ENCODE measurements at places on chromosomes 3 and 15. TPM values are rescaled to one million over a fixed set of nuclear protein-coding genes. Genes with fewer than 3 reads are reported as not detected.

Gene CLDN18
- 0.09 TPM for total RNA-seq

Gene TM6SF1
- 7.8 TPM for total RNA-seq

Gene COL6A5
- not detected for total RNA-seq

Gene SPSB4
- total RNA-seq = 0.36 TPM

Gene SYNPR
- not detected for total RNA-seq

Gene PML
- 86.6 TPM for total RNA-seq

Gene GOLGA6L10
- total RNA-seq = 1.9 TPM

Gene RPS17
- total RNA-seq = 1,050 TPM

DNA sequence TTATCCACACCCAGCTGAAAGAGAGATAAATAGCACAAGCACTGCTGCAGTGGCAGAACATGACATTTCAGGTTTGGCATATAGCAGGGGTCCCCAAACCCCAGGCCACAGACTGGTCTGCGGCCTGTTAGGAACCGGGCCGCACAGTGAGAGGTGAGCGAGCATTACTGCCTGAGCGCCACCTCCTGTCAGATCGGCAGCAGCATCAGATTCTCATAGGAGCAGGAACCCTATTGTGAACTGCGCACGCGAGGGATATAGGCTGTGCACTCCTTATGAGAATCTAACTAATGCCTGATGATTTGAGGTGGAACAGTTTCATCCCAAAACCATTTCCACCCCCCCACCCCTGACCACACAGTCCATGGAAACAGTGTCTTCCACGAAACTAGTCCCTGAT is 54.6 kb downstream of the CCR4 start:
- DNase-seq = no peak

DNA sequence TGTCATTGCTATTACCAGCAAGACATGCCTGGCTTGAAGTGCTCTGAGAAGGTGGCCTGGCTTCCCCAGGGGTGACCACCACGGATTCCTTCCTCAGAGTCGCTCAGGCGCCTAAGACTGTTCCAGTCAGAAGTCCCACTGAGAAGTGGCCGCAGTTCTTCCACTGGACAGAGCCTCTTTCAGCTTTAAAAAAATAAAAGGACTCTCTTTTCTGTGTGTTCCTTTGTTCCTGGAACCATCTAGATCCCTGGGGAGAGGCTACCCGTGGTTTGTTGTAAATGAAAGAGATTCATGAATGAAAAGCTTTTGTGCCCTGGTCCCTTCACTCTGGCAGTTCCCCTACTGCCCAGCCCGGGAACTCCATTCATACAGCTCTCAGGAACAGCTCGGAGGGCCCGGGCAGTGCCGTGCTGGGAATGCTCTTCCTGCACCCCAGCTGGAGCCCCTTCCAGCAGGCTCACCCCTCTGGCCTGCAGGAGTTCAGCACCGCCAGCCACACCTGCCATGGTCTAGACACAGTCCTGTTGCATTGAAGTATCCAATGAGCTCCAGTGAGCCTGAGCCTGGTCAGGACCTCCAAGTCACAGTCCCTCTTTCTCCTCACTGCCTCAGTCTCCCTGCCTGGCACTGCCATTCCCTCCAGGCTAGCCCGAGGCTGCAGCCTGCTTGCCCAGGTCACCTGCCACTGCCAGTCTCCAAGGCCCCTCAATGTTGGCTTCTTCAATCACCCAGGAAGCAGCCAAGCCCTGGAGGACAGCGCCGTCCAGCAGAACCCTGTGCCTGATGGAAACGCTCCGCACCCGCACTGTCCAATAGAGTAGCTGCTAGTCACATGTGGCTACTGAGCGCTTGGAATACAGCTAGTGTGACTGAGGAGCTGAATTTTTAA is 75.4 kb downstream of the XXYLT1 start:
- DNase-seq = no peak

DNA sequence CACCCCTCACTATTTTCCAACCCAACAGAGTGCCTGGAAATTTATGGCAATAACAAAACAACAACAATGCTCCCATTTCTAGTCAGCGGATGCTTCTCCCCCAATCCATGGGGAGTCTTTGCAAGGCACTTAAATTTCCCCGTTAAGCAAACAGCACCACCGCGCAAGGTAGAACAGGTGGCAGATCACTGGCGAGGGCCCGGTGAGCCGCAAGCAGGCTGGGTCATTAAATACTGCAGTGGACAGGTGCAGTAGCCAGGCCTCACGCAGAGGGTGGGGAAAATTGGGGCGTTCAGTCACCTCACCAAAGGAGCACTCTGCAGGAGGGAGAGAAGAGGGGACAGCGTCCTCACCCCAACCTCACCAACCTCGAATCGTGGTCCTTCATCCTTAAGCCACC is 147.5 kb downstream of the NTRK3 start:
- no peak for DNase-seq

GRCh38 chr3:182797876-182798275 is 4.6 kb downstream of the ATP11B start:
- no peak for DNase-seq

GRCh38 chr15:29106551-29107290 is 162.9 kb downstream of the NSMCE3 start:
- DNase-seq = no peak

DNA sequence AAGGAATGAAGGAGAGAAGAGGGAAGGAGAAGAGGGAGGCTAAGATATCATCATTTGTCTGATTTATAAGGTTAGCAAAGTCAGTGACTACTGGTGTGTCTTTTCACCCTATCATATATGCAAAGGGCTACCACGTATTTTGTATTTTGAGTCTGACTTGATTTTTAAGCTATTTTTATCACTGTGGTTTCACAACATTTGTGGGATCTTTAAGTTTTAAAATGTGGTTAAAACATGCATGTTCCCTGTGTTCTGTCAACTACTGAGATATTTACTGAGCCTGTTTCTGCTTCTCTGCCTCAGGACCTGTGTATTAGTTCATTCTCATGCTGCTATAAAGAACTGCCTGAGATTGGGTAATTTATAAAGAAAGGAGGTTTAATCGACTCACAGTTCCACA is 22.5 kb upstream of the SPTSSB start:
- no peak for DNase-seq

- DNase-seq = no peak
These were observed 33.9 kb downstream of the RAB27A start for GRCh38 chr15:55255714-55256113.

DNA sequence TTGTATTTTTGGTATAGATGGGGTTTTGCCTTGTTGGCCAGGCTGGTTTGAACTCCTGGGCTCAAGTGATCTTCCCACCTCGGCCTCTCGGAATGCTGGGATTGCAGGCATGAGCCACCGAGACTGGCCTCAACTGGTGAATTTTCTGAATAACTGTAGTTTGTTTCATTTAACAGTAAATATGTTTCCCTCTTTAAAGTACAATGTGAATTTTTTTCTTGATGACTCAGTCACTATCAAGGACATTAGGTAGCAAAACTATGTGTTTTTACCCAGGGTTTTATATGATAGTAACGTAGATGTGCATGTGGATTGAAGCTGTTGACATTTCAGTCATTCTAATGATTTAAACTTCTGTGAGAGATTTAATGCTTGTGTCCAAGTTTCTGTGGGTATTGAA is 40.2 kb upstream of the MAPKBP1 start:
- DNase-seq = no peak

DNA sequence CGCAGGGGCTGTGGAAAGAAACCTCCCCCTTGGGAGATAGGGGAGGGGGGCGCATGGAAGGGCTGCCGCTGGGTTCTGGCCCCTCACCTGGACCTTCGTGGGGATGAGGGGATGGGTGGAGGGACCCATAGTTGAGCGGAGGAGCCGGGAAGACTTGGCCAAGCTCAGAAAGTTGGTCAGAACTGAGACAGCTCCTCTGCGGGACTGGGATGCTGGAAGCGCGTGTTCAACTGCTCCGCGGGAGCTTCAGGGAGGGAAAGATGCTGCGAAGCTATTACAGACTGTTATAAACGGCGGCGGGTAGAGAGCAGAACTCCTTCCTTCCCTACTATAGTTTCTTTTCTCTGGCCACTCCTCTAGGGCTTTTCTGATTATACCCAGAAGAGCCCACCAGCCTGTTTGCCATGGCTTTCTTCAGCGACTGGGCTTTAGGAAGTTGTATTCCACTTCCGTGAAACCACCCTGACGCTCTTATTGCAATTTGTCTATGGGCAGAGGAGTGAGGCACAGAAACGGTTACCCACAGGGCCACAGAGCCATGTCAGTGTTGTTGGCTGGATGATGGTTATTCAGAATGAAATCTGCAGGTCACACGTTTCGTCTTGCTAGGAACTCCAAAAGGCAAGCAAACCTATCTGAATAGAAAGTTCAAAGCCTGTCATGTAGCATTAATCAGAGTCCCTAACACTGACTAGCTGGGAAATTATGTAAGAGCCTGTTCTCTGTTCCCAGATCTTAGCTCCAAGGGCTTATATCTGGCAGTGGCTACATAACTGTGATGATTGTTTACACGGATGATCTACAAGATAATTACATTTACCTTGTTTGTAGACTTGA is 1.1 kb downstream of the SYNPR start:
- DNase-seq = no peak

- DNase-seq = no peak
These were observed 163.1 kb downstream of the CLSTN2 start for GRCh38 chr3:140097874-140098635.

DNA sequence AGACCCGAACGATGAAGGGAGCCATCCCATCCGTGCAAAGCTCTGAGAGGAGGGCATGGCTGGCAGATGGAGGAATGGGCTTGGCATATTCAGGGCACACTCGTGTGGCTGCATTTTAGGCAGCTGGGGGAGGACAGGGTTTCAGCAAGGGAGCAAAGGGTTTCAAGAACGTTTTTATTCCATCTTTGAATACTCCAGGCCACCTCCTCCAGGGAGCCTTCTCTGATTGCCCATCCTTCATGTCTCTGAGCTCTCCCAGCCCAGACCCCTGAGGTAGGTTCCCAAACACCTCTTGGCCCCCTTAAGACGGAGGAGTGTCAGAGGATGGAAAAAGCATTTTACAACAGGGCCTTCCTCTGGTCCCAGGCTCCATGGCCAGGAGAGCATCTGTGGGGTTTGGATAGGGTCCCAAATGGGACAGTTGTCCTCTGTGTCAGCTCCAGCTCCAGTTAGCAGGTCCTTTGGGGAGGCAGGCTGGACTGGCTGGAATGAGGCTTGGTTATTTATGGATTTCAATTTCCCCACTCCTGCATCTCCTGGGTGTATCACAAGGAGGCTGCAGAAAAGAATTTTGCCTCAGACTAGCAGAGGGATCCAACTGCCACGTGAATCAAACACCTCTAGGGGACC is 17.7 kb upstream of the SLC6A1 start:
- no peak for DNase-seq

DNA sequence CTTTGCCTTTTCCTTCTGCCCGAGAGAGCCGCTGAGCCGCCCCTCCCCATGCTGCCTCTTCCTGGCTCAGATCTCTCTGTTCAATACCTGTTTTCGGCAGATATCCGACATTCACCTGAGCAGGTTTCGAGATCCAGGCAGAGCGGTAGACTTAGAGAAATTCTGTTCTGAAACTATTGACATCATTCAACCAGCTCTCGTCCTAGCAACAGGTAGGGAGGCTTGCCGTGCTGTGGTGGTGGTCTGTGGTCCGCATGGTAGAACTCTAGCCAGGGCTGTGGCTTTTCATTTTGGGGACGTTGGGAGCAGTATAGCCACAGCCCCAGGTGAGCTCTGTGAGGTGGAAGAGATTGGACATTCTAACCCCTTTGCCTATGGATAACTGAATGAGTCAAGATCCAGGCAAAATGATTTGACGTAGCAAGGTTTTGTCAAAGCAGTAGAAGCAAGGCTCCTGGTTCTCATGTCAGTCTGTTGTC is 810 bp downstream of the TMEM62 start:
- DNase-seq = no peak

GRCh38 chr3:45955017-45955647 is 11.9 kb downstream of the CXCR6 start:
- no peak for DNase-seq

GRCh38 chr3:157061265-157061664 is 98.7 kb downstream of the CCNL1 start:
- DNase-seq = no peak

All from sciatic nerve (tissue), 2 donors.